ENCODE measurements at places on chromosomes 16 and 17.

- H3K27ac ChIP-seq = no peak overlapping the region
- no peak overlapping the region for H3K4me3 ChIP-seq
- no peaks in the 10 kb centered on the region for H3K4me1 ChIP-seq
- no peaks in the 10 kb centered on the region for H3K36me3 ChIP-seq
- H3K27me3 ChIP-seq = no peaks in the 10 kb centered on the region
Measured at GRCh38 chr16:79093554-79093967, 507.0 kb downstream of the MAF start.

DNA sequence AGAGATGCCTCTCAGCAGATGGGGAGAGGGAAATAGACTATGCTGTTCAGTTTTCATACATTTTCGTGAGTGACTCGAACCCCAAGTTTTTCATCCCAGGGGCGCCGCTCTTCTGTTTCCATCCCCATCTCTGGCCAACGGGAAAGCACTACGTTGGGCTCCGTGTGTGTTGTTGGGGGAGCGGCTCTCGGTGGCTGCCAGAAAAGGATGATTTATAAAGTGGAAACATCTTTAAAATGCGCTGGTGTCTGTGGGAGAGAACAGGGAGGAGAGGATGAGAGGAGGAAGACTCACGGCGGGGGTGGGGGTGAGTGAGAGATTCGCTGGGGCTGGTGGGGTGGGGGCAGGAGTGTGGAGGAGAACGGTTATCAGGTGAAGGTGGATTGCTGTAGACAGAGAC, 5.8 kb downstream of the TBX4 start:
- H3K4me1 ChIP-seq = peaks cover 71% of the 10 kb centered on the region
- DNase-seq = no peak
- H3K36me3 ChIP-seq = no peaks in the 10 kb centered on the region
- H3K27me3 ChIP-seq = no peaks in the 10 kb centered on the region

GRCh38 chr17:28725166-28725659, 820 bp downstream of the TLCD1 start:
- H3K36me3 ChIP-seq = peaks cover 38% of the 10 kb centered on the region
- DNase-seq = peak; percentile 65
- H3K27me3 ChIP-seq = no peaks in the 10 kb centered on the region
- peak overlapping the region; percentile 88 for H3K27ac ChIP-seq
- peak overlapping the region; percentile 48 for H3K4me3 ChIP-seq

DNA sequence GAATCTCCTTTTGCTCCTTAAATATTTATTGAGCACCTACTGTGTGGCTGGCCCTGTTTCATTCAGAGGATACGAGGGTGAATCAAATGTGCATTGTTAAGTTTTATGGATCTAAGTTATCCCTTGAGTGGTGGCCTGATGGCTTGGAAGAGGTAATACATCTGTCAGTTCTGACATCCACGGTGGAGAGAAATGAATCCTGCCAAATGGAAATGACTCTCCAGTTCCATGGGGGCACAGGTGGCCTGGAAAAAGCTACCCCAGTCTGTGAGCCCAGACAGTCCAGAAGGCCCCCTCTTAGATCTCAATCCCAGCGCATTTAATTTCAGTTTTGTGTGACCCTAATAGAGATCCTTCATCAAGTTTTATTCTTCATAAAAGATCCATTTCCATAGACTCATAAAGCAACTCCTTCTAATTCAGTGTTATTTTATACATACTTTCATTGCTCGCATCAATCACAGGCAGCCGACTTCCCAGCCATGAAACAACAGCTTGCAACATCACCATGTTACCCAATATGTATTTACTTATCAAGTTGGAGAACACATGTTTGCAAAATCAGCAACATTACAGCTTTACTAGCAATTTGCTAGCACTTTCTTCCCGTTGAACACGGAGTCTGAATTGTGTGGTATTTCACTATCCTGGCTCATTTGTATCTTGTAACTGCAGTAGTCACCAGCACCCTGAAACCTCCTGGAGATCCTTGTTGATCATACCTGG, 334.8 kb upstream of the HSBP1 start:
- no peak for DNase-seq
- no peaks in the 10 kb centered on the region for H3K4me1 ChIP-seq

DNA sequence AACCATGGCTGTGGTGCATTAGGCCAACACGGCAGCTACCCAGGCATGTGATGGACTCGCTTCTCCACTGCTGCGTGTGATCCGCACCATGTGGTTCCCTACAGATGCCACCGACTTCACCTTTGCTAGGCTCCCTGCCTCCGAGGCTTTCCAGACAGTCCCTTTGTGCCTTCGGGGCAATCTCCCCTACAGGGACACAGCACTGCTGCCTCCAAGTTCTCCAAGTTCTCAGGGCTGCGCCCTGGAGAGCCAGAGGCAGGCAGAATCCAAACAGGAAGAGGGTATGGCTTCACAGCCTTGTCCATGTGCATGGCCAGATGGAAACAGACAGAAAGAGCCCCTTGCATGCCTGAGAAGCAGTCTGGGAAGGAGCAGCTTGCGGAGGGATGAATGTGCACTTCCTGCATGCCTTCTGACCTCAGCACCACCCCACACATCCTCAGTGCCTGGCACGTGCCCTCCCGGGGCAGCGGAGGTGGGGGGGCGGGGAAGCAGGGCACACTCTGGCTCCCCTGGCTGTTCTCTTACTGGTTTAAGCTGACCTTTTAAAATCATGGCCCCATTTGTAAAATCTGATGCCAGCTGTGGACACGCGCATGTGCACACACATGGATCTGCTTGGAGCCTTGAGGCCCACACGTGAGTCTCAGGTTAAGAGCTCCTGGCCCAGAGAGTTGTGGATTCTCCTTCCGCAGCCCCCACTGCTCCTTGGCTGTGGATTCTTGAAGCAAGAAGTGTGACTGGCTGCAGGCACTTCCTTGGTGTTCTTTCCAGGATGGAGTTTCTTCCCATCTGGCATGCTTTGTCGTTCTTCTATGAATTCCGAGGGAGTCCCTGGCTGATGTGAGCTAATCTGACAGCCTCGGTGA, 55.3 kb upstream of the MTSS2 start:
- H3K36me3 ChIP-seq = peaks cover 18% of the 10 kb centered on the region
- no peak overlapping the region for H3K4me3 ChIP-seq
- no peak for DNase-seq
- peaks cover 64% of the 10 kb centered on the region for H3K4me1 ChIP-seq

DNA sequence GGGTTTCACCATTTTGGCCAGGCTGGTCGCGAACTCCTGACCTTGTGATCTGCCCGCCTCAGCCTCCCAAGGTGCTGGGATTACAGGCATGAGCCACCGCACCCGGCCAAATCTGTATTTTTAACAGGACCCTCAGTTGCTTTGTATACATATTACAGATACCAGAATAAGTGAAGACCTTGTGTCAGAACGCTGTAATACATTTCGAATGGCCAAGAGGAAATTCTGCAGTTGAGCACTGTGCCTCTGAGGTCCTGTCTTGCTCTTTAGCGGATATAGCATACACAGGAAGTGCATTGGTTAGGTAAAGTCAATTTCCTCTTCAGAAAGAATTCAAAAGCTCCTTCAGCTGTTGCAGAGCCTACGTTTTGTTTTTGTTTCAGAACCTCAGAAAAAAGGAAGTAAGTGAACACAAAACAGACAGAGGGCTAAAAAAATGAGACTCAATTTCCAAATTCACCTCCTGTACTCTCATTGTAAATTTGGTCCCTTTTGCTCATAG, 15.7 kb downstream of the CRLF3 start:
- H3K4me1 ChIP-seq = no peaks in the 10 kb centered on the region
- DNase-seq = no peak
- H3K27ac ChIP-seq = no peak overlapping the region
- H3K27me3 ChIP-seq = no peaks in the 10 kb centered on the region

- H3K4me3 ChIP-seq = no peak overlapping the region
- no peaks in the 10 kb centered on the region for H3K4me1 ChIP-seq
Measured at GRCh38 chr16:61780161-61780560, 256.1 kb downstream of the CDH8 start.

- DNase-seq = peak; percentile 93
- H3K4me1 ChIP-seq = peaks cover 62% of the 10 kb centered on the region
- peak overlapping the region; percentile 71 for H3K27ac ChIP-seq
- H3K4me3 ChIP-seq = peak overlapping the region; percentile 15
- peaks cover 5% of the 10 kb centered on the region for H3K36me3 ChIP-seq
Measured at GRCh38 chr16:66513111-66513723, 36.7 kb downstream of the TK2 start.

- no peak for DNase-seq
- H3K27me3 ChIP-seq = no peaks in the 10 kb centered on the region
- no peak overlapping the region for H3K4me3 ChIP-seq
- H3K36me3 ChIP-seq = peaks cover 39% of the 10 kb centered on the region
Measured at GRCh38 chr17:45087504-45087975, 26.4 kb downstream of the NMT1 start.

GRCh38 chr16:29906520-29907244, 6.4 kb downstream of the ASPHD1 start:
- no peak overlapping the region for H3K27ac ChIP-seq
- H3K36me3 ChIP-seq = 0 out of 2 replicates have a peak, but pooled peaks cover 1% of the 10 kb centered on the region
- H3K27me3 ChIP-seq = no peaks in the 10 kb centered on the region
- H3K4me3 ChIP-seq = no peak overlapping the region
- no peak for DNase-seq

GRCh38 chr17:29112771-29113295, 67.4 kb downstream of the MYO18A start:
- H3K27me3 ChIP-seq = no peaks in the 10 kb centered on the region
- peaks cover 14% of the 10 kb centered on the region for H3K4me1 ChIP-seq
- H3K27ac ChIP-seq = no peak overlapping the region

GRCh38 chr16:15415511-15415985, 18.8 kb upstream of the BMERB1 start:
- peaks cover 10% of the 10 kb centered on the region for H3K4me1 ChIP-seq
- H3K4me3 ChIP-seq = no peak overlapping the region
- no peaks in the 10 kb centered on the region for H3K27me3 ChIP-seq
- no peak for DNase-seq
- no peaks in the 10 kb centered on the region for H3K36me3 ChIP-seq

DNA sequence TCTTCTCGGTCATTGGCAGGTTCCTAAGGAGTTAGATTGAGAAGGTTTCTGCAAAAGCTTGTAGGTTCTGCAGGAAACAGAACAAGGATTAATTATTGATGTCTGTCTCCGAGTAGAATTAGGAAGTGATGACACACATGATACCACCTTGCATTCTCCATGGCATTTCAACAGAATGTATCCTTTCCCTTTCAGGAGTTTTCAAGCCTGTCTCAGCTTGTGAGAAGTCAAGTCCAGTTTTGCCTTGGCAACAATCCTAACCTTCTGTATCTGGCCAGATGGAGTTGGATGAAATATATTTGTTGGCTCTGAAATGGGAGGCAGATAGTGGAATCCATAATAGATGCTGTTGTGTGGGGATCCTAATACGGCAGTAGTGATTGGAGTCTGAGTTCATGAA, 235.5 kb downstream of the SHISA9 start:
- H3K27me3 ChIP-seq = no peaks in the 10 kb centered on the region
- H3K4me3 ChIP-seq = no peak overlapping the region
- DNase-seq = no peak
- H3K4me1 ChIP-seq = no peaks in the 10 kb centered on the region

GRCh38 chr17:37218849-37219248, 156.9 kb upstream of the C17orf78 start:
- no peak overlapping the region for H3K27ac ChIP-seq

GRCh38 chr16:17144431-17144830, 326.3 kb downstream of the XYLT1 start:
- no peaks in the 10 kb centered on the region for H3K36me3 ChIP-seq
- H3K4me3 ChIP-seq = no peak overlapping the region
- H3K27ac ChIP-seq = no peak overlapping the region
- no peaks in the 10 kb centered on the region for H3K27me3 ChIP-seq
- no peaks in the 10 kb centered on the region for H3K4me1 ChIP-seq

DNA sequence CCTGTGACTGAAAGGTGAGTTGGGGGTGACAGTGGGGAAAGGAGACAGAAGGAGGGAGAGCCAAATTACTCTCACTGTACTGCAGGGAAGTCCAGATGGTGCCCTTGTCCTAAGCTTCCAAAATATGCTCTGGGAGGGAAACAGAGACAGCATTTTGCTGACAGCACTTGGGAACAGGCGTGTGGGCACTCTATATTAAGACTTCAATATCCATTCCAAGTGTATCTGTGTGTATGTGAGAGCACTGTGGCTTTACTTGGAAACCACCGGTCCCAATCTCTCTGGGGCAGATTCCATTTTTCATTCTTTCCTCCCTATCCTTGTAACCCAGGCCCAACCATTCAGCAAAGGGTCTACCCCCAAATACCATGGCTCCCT, 407.3 kb downstream of the UTP18 start:
- no peak overlapping the region for H3K4me3 ChIP-seq
- no peak overlapping the region for H3K27ac ChIP-seq
- H3K4me1 ChIP-seq = no peaks in the 10 kb centered on the region
- H3K36me3 ChIP-seq = no peaks in the 10 kb centered on the region
- DNase-seq = no peak
- no peaks in the 10 kb centered on the region for H3K27me3 ChIP-seq

GRCh38 chr16:54123766-54124165, 162.8 kb downstream of the IRX3 start:
- no peak overlapping the region for H3K4me3 ChIP-seq
- no peaks in the 10 kb centered on the region for H3K36me3 ChIP-seq
- no peak for DNase-seq
- H3K27ac ChIP-seq = no peak overlapping the region
- H3K27me3 ChIP-seq = no peaks in the 10 kb centered on the region
- peaks cover 53% of the 10 kb centered on the region for H3K4me1 ChIP-seq

GRCh38 chr16:57257455-57258070, 12.5 kb downstream of the ARL2BP start:
- H3K27me3 ChIP-seq = no peaks in the 10 kb centered on the region
- no peak overlapping the region for H3K4me3 ChIP-seq
- H3K27ac ChIP-seq = no peak overlapping the region

- H3K4me3 ChIP-seq = no peak overlapping the region
- no peak for DNase-seq
- H3K36me3 ChIP-seq = no peaks in the 10 kb centered on the region
- H3K4me1 ChIP-seq = peaks cover 24% of the 10 kb centered on the region
- H3K27me3 ChIP-seq = no peaks in the 10 kb centered on the region
Measured at GRCh38 chr16:69555437-69555836, 10.3 kb upstream of the NFAT5 start.

DNA sequence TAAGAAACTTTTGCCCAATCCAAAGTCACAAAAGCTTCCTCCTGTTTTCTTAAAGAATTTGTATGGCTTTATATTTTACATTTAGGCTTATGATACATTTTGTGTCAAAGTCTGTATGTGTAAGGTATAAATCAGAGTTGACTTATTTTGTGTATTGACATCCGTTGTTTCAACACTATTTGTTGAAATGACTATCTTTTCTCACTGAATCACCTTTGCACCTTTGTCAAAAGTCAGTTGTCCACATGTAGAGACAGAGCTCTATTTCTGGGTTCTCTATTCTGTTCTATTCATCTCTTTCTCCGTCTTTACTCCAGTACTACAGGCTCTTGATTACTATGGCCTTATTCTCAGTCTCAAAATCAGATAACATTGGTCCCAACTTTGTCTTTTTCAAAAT, 73.2 kb downstream of the C16orf78 start:
- H3K4me3 ChIP-seq = no peak overlapping the region
- DNase-seq = no peak
- no peaks in the 10 kb centered on the region for H3K4me1 ChIP-seq
- no peak overlapping the region for H3K27ac ChIP-seq

DNA sequence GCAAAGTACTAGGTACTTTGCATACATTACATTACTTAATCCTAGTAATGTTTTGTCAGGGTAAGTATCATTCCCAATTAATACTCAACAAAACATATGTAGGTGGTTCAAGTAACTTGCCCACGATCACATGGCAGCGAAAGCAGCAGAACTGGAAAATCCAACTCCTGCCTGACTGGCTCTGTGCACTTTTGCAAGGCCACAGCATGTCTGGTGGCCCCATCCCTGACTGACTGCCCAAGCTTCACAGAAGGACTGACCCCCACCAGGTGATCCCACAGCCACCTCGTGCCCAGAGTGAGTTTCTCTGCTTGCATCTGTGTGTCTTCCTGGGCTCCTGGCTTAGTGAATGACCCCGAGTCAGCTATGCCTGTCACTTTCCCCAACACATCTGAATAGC, 11.4 kb downstream of the CNP start:
- no peak overlapping the region for H3K27ac ChIP-seq
- no peak overlapping the region for H3K4me3 ChIP-seq
- no peaks in the 10 kb centered on the region for H3K27me3 ChIP-seq
- no peak for DNase-seq
- peaks cover under 1% of the 10 kb centered on the region for H3K4me1 ChIP-seq
